ENCODE measurements at places on chromosomes 6 and 20.

- no peak for DNase-seq
These were observed 4.5 kb downstream of the DSP start for GRCh38 chr6:7546020-7546369.

DNA sequence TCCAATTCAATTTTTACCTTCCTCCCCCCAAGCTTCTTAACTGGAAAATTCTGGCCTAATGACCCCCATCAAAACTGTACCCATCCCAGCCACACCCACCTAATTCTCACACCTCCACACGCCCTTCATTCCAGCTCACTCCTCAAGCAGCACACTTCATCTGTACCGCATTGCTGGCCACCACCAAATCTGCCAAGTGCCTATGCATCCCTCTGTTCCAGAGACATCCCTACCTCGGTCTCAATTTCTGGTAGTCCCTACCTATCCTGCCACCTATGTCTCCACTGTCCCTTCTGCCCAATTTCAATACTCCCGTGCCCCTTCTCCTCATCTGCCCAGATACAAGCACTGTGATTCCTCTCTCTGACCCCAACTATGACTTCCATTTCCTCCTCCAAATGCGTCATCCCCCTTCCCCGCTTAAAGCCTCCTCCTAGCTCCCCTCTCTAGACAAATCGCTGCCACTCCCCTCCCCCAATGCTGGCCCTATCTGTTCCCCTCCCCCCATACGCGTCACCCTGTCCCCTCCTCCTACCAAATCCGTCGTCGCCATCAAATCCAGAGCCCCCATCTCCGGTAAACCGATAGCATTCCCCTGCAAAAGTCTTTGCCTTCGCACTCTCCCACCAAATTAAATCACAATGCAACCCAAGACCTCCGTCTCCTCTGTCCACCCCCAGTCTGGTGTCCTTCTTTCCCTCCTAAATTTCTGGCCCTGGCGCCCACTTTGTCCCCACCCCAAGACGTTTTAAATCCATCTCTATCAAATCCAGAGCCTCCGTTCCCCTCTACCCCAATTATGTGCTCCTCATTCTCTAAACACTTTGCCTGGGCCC lies 1.2 kb downstream of the MTCH1 start:
- DNase-seq, result no peak

- DNase-seq, result no peak
These were observed 744 bp upstream of the FOXO3 start for GRCh38 chr6:108559884-108560462.

DNA sequence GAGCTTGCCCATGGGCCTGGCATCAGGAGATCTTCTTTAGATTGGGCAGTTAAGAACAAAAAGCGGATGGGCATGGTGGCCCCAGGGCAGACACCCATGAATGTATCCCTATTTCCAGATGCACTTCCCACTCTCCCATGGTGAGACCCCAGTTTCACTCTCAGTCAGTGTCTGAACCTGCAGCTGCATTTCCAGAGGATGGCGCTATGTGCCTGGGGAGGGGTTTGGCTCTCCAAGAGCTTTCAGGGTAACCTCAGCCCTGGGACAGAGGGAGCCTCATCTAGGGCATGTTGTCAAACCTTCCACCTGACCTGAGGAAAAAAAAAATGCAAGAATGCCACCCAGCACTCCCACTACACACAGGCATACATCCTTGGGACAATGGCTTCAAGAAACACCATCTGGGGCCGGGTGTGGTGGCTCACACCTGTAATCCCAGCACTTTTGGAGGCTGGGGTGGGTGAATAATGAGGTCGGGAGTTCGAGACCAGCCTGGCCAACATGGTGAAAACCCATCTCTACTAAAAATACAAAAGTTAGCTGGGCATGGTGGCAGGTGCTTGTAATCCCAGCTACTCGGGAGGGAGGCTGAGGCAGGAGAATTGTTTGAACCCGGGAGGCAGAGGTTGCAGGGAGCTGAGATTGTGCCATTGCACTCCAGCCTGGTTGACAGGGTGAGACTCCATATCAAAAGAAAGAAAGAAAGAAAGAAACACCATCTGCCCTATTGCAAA lies 1.9 kb downstream of the CST9L start:
- no peak for DNase-seq

DNA sequence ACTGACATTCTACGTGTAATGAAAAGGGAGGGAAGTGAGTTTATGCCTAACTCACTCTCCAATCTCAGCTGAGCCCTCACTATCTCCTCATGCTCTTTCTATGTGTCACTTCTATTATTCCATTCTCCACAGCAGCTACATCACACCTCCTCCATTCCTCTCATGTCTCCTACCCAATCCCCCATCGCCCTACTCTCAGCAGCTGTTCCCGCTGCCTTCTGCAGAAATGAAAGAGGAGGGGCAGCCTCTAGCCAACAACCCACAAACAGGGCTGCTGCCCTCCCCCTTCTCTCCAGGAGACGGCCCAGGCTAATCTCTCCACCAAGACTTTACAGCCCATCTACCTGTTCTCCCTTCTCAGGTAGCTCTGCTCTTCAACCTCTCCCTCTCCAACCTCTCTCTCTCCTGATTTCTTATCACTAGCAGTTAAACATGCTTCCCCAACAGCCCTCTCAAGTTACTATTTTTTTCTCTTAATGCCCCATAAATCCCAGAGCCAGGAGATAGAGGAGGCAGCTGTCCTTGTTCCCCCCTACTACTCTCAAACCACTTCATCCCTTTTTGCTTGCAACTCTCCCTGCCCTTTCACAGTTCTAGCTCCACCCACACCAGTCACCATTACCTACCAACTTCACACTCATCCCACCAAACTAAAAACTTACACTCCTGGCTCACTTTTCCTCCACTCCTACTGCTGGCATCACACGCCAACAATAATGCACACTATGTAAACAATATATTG lies 136.5 kb downstream of the BTBD9 start:
- no peak for DNase-seq

DNA sequence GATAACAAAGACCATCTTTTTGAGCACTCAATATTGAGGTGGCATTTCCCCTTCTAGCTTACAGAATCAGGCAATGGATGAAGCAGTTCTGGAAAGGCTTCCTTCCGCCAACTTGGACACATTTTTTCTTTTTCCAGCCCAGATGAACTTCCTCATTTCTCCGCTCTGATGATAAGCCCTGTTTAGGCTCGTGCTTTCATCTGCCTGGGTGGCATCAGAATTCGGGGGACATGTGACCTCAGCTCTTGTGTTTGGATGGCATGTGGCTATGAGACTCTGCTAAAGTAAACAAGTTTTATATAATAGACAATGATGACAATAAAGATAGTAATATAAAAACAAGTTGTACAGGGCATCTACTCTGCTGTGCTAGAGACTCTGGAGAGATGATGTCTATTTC lies 796.7 kb downstream of the DHX35 start:
- DNase-seq, result no peak

GRCh38 chr6:215335-216034 lies 76.8 kb upstream of the DUSP22 start:
- DNase-seq, result no peak

GRCh38 chr20:55067158-55067825 lies 591.9 kb downstream of the DOK5 start:
- no peak for DNase-seq

DNA sequence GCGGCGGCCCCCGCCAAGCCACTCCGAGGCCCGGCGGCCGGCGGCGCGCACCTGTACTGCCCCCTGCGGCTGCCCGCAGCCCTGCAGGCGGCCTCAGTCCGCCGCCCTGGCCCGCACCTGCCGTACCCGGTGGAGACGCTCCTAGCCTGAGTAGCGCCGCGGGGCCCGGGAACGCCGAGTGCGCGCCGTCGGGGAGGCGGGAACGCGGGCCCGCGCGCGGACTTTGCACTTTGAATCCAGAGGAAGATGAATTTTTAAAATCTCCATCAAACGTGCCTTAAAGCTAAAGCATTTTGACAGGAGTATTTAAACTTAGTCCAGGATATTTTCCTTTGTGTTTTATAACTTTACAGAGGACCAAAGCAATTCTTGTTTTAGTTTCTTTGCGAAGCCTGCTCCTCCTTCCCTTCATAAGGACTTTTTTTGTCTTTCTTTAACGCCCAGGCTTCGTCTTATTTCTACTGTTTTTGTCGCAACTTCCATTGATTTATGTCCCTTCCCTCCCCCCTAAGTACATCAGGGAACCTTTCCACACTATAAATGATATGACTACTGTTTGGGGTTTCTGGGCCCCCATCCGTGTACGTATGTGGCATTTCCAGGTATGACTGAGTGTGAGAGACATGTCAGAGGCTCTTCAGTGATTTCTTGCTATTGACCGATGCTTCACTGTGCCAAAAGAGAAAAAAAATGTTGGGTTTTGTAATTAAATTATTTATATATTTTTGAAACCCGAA lies 2.0 kb downstream of the FOXQ1 start:
- DNase-seq, result no peak

- no peak for DNase-seq
These were observed 32.8 kb downstream of the SLC13A3 start for GRCh38 chr20:46618316-46619100.

- no peak for DNase-seq
These were observed 94.9 kb downstream of the CEBPB start for GRCh38 chr20:50285376-50286173.

DNA sequence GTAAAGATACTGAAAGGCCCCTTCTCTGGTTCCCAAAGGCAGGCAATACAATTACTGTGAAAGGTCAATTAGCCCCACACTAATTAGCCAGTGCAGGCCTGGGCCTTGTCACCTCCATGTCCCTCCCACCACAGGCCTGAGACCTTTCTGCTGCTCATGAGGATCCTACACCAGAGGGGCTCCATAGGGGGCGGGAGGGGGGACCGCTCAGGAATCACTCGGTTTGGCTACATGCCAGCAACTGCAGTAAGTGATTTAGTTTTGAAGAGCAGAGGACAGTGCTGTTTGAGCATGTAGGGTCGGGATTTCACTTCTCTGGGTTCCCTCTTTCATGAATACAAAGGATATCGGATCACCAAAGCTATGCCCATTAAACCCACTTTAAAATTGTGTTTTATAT lies 455.6 kb downstream of the PRKN start:
- no peak for DNase-seq

GRCh38 chr6:105429676-105430075 lies 26.8 kb upstream of the PREP start:
- no peak for DNase-seq

- no peak for DNase-seq
These were observed 140.3 kb downstream of the TBX18 start for GRCh38 chr6:84623956-84624680.

DNA sequence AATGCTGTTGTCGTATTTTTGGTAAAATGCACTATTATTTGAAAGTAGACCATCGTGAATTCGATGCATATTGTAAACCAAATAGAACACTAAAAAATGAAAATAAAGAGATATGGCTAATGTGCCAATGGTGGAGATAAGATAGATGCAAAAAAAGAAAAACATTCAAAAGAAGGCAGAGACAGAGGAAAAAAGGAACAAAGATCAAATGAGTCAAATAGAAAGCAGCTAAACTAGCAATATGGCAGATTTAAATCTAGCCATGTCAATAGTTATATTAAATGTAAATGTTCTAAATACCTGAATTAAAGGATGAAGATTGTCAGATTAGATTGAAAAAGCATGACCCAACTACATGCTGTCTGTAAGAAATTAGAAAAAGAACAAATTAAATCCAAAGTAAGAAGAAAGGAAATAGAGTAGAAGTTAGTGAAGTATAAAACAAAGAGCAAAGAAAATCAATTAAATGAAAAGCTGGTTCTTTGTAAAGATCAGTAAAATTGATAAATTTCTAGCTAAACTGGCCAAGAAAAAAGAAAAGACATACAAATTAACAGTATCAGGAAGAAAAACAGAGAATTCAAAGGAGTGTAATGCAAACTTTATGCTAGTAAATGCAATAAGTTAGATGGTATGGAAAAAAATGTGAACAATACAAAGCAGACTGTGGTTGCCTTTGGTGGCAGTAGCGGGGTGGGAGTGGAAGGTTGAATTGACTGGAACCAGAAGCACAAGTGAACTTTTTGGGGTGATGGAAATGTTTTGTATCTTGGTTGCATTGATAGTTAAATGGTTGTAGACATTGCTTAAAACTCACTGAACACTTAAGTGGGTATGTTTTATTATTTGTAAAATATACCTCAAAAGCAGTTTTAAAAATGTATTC lies 44.8 kb downstream of the PTPN1 start:
- DNase-seq, result no peak

DNA sequence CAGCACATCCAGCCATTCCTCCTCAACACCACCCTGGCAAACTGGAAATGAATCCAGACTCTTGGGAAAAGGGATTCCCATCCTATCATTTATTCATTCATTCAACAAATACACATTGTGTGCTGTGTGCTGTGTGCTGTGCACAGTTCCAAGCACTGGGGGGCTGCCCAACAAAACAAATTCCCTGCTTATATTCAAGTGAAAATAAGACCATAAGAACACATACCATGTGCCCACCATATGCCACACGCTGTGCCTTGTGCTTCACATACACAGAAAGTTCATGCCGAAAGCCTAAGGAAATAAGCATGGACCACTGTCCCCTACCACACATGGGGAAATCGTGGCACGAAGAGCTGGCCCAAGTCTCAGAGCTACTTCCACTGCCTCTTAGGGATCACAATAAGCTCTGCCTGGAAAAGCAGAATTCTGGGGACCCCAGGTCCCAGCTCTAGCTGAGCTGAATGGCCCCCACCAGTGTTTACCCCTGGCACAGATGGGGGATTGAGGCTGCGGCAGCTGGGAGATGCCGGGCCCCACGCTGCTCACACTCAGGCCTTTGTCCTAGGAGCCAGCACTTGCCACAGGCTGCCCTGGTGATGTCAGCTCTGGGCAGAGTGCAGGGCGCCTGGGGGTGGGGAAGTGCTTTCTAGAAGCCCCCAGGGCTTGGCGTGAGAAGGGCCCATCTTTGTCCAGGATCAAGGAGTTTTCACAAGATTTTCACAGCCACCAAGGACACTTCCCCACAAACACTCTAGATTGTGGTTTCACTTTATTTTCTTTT lies 99.6 kb downstream of the PREX1 start:
- no peak for DNase-seq

- no peak for DNase-seq
These were observed 49.0 kb downstream of the SIM1 start for GRCh38 chr6:100415768-100416167.

- no peak for DNase-seq
These were observed 29.9 kb upstream of the MTHFD1L start for GRCh38 chr6:150835620-150836019.

- no peak for DNase-seq
These were observed 33.0 kb downstream of the PYGB start for GRCh38 chr20:25280574-25281535.

DNA sequence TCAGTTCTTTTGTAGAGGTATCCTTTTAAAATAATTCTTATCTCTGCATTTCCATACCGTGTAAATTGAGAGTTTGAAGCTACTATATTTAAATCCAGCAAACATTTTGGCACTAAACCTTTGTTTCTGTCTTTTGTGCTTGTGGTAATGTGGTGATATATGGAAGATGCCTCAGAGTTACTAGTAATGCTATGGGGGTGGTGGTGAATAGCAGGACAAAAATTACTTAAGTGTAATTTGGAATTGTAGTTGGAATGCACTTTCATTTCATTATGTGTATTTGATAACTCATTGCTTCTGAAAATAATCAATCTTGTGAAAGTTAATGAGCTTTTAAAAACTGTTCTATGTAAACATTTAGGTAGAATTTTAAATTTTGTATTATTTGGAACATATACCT lies 404.5 kb downstream of the PHF3 start:
- DNase-seq, result no peak

- DNase-seq, result no peak
These were observed 1223.6 kb upstream of the GJE1 start for GRCh38 chr6:140909156-140909555.

- no peak for DNase-seq
These were observed 61.7 kb upstream of the SHLD1 start for GRCh38 chr20:5688431-5688972.

All from stimulated activated CD8-positive, alpha-beta memory T cell treated with anti-CD3 and anti-CD28 coated beads, Interleukin-4, amount 100 ng/mL, for 1 hour (primary cell).